Neural cell (in vitro differentiated cells): ENCODE measurements at places on chromosomes 12 and 14. TPM values are rescaled to one million over a fixed set of nuclear protein-coding genes. Genes with fewer than 3 reads are reported as not detected.

The PLEK2 gene
- not detected in 2 replicates for polyA plus RNA-seq

The RFLNA gene
- 5.6 and 9.6 TPM in 2 replicates for polyA plus RNA-seq

The KRT86 gene
- polyA plus RNA-seq = not detected in 2 replicates

The BIN2 gene
- not detected in 2 replicates for polyA plus RNA-seq

The KRT79 gene
- not detected in 2 replicates for polyA plus RNA-seq
